Fibroblast of skin of left quadriceps (primary cell): ENCODE measurements at places on chromosomes 1 and 21.

DNA sequence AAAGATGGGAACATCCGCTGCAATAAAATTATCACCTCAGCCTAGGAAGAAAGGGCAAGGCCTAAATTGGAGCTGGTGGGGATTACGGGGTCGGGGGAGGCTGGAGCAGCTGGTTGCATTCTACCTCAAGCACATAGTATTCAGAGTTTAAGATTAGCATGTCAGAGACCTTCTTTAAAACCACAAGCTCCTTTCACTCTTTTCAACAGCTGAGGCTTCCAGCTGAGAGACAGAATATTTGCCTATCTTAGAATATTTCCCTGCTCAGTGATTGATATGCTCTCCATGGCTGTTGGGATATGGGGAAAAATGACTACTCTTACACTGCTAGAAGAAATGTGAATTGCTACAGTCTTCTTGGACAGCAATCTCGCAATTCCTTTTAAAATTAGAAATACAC lies 248.6 kb downstream of the TBX15 start:
- DNase-seq = peak; percentile 24

DNA sequence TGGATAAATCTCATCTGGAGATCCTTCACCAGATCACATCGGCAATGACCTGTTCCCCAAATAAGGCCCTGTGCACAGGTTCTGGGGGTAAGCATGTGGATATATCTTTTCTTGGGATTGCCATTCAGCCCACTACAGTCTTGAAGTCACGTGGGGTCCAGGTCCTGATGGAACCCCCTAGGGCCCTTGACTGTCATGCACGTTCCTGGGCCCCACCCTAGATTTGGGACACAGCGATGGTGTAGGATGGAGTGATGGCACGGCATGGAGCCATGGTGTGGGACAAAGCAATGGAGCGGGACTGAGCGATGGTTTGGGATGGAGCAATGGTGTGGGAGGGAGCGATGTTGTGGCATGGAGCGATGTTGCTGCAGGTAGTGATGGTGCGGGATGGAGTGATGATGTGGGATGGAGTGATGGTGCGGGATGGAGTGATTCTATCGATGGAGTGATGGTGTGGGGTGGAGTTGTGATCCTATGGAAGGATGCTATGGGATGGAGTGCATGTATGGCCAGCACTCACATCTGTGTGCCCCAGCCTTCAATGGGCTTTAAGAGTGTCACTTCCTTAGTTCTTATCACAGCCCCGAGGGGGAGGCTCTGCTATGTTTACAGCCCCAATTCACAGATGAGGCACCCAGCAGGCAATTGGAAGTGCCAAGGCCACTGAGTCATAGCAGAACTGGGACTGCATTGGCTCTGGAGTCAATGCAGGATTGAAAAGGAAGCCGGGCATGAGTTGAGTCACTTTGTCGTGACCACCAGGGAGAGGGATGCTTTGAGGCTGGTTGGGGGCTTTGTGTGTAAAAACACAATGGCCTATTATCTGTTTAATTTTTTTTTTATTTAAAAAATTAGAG lies 97.0 kb upstream of the C1orf174 start:
- no peak for DNase-seq

- DNase-seq = peak; percentile 38
Measured at GRCh38 chr1:97947695-97948094, 26.9 kb upstream of the DPYD start.

GRCh38 chr1:55039342-55040082 lies at the start of gene PCSK9:
PCSK9 (plus strand) TSS chr1:55039548; CDS start chr1:55039838, 290 bp downstream.
- DNase-seq = peak; percentile 14

- no peak for DNase-seq
Measured at GRCh38 chr1:69171248-69171647, 396.5 kb upstream of the LRRC7 start.

- no peak for DNase-seq
Measured at GRCh38 chr1:218345673-218346390, 696 bp downstream of the TGFB2 start.

DNA sequence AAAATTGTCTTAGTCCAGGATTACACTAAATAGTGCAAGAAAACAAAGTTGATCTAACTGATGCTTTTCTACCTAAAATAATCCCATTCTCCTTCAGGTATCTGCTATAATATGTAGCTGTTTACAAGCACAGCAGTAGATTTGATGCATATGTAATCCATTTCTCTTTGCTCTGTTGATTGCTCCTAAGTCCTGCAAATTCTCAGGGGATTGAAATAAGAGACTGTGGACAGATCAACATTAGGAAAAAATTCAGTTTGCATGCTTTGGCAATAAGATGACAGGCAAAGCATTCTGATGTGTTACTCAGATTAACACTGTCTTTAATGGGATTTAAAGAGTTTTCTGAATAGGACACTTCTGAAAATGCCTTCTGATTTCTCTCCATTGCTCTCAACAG lies 34.7 kb downstream of the RNF11 start:
- peak; percentile 61 for DNase-seq

DNA sequence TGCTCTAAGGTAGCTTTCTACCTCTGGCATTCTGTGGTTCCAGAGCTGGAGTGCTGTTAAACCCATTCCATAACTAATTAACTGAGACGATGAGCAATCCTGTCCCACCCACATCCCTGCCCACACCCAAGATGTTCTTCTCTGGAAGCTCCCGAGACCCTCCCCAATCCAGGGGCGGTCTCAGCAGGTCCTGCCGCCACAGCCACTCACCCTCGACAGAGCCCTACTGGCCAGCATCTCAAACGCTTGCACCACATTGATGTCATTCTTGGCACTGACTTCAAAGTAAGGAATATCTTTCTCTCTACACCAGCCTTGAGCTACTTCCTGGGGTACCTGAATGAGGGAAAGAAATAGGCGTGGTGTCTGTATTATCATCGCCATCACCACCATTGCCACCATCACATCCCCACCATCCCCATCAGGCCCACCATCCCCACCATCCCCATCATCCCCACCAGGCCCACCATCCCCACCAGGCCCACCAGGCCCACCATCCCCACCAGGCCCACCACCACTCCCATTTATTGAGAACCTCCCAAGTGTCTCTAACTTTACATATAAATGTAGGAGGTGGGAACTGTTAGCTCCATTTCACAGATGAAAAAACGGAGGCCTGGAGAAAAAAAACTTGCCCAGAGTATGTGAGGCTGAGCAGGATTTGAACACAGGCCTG lies 17.7 kb downstream of the RAB7B start:
- DNase-seq = no peak

DNA sequence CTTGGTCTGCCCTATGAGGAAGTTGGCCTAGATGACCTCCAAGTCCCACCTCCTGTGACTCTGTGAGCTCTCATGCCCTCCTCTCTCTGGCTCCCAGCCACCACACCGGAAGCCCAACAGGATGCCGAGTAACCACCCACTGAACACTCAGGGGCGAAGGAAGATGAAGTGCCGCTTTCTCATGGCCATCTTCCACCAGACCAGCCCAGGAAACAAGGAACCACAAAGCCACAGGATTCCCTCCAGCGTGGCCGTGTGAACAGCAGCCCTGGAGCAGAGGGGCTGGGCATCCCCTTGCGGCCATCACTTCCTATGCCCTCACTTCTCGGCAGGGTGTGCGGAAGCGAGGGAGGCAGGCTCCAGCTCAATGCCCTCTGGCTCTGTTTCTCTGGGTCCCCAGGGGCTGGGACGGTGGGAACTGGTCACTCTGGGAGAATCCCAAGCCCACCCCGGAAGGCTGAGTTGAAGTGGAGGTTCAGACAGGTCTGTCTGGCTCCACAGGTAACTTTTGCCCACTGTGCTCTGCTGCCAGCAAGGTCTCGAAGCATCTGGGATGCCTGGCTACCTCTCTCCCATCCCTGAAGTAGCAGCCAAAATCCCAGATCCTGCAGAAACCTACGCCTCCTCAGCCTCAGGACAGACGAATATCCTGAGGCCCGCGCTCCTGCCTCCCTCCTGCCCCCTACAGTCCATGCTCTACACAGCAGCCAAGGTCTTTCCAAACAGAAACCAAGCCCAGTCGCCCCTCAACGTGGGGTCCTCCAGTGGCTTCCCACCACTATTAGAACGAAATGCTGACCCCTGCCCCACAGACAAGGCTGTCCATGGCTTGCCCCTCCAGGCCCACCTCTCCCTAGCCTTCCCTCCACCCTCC lies 44.2 kb upstream of the ECE1 start:
- DNase-seq = peak; percentile 35

DNA sequence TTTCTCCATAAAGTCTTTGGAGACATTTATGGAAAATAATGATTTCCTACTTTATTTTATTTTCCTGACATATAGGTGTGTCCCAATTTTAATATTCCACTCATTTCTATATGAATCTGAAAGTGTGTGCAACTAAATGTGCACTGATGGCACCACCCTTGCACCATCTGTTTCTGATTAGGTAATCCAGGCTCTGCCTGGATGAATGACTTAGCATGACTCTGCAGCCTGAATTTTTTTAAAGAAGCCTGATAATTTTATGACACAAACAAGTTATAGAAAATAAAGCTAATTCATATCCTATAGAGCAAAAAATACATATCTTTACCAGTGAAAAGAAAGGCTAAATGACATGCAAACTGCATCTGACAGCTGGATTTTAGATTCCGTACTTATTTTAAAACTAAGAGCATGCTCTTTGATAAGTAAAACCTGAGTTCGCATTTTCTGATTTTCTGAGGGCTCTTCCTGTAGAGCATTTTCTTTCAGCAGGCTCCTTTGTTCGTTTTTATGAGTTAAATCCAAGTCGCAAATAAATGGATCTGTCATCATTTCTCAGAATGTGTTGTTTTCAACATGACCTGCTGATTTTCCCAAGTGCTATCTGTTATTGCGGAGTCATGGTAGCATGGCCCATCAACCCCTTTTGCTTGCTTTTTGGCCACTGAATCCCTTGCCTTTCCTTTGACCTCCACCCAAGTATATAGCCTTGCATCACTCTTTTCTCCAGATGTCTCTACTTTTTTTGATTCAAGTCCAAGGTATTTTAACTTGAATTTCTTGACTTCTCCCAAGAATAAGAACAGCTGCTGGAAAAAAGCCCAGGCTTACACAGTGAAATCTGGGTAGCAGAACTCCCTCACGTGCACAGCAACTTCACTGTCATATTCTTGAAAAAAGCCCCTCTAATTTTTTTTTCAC lies 52.8 kb upstream of the LYPLAL1 start:
- DNase-seq = peak; percentile 93

DNA sequence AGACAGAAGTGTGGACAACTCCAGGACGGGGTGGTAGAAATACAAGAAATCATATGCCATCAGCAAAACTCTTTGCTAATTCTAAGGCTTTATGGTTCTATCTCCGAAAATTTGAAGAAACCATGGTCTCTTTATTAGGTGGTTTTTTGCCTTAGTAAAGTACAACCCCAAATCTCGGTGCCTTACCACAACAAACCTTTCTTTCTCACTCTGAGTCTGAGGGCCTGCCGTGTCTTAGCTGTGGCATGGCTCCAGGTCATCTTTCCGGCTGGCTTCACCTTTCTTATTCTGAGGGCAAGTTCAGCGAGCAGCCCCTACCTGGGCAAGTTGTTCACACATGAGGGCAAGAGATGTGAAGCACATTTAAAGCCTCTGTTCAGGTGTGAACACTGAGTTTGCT lies 280.6 kb downstream of the TTLL7 start:
- no peak for DNase-seq

DNA sequence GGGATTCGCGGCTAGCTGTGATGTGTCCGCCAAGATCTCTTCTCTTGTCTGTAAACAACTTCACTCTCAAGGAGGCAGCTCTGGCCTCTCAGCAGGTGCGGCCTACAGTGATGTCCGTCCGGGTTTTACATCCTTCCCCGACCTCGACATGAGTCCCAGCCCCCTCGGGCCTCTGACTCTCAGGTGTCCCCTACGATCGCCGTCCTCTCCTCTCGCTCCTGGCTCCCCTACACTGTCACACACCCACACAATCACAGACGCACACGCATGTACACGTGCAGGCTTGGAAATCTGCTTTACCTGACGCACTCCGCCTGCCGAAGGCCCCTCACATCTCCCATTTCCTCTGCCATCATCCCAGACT lies 797 bp upstream of the RSPH1 start:
- DNase-seq = no peak

DNA sequence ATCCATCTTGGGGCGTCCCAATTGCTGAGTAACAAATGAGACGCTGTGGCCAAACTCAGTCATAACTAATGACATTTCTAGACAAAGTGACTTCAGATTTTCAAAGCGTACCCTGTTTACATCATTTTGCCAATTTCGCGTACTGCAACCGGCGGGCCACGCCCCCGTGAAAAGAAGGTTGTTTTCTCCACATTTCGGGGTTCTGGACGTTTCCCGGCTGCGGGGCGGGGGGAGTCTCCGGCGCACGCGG lies 282 bp upstream of the SOD1 start:
- DNase-seq = no peak

DNA sequence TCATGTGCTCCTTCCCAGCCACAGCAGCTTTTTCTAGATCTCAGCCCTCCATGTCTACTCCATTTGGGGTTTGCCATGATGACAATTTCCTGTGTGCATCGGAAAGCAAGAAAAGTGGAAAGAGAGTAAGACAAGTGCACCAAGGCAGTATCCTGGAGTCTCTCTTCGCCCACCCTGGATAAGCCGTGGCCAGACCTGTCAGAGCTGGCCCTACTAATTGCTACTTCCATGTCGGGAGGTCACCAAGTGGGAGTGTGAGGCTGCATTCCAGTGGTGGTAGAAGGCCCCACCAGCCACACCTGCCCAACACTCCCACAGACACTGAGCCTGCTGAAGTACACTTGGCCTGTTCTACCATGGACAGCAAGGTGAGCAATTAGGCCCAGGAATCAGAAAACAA lies 14.0 kb upstream of the LORICRIN start:
- DNase-seq = no peak

GRCh38 chr1:206886831-206887230 lies 10.4 kb upstream of the IL24 start:
- no peak for DNase-seq

DNA sequence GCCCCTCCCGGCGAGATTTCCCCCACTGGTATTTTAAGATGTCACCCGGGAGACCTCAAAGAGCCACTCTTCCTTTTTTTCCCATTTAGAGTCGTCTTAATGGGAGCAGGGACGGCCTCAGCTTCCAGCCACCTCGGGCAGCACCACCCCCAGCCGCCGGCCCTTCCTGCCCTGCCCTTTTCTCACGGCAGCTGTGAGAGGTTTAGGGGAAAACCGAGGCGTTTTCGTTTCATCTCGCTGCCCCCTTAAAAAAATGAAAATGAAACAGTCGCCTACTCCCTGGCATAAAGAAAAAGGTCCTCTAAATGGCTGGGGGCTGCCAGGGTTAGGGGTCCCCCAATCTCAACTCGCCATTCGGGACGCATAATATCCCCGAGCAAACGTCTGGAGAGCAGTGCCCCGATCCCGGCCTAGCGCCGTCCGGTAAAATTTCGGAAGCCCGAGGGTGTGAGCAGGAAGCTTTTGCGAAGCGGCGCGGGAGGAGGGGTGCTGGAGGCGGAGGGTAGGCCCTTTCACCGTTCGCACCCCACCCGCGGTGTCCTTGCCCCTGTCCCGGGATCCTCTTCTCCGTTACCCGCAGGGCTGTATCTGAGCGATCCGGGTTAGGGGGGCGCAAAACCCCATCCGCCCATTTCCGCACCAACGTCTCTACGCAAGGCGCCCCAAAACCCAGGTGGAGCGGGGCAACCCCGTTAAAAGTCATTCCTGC lies 1.2 kb downstream of the RUNX3 start:
- DNase-seq = no peak
